ENCODE measurements at places on chromosomes 2 and 18. TPM values are rescaled to one million over a fixed set of nuclear protein-coding genes. Genes with fewer than 3 reads are reported as not detected.

DNA sequence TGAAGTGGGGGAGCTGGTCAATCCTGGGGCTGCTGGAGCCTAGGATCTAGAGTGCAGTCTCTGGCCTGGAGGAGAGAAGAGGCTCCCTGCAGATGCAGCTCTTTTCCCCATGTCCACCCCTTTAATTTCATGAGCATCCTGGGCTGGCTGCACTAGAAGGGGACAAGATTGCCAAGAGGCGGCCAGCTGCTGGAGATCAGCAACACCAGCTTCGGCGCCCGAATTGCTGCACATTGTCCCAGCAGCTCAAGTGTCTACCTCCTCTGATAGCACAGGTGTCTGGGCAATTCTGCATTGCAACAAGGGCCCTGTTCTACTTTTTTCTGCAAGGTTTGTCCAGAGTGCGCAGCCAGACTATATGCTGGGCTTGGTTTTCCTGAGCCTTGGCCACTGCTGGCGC, 125.7 kb downstream of the AGAP1 start:
- no peak for DNase-seq

DNA sequence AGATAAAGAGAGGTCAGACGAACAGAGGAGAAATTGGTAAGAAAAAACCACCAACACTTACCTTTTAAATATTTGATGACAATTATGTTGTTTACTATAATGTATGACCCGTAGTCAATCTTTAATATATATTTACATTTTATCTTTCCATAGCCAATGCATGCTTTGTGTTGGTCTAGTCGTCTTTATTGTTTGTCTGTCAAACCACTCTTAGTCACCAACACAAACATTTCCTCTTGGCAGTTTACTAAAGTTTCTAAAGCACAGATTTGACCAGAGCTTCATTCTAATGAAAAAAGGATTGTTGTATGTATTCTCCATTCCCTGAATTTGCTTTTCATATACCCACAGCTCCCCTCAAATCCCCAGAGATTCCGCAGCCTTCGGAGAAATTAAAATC, 784.7 kb upstream of the PIK3C3 start:
- no peak for DNase-seq

DNA sequence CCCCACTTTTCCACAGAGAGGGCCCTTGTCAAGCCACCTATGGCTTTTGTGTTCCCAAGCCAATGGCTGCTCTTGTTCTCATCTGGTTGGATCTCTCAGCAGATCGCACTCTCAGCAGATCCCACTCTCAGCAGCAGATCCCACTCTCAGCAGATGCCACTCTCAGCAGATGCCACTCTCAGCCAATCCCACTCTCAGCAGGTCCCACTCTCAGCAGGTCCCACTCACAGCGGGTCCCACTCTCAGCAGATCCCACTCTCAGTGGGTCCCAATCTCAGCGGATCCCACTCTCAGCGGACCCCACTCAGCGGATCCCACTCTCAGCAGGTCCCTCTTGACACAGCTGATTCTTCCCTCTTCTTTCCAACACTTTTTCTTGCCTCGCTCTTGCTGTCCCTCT, 59.3 kb upstream of the MGAT4A start:
- DNase-seq, result no peak

DNA sequence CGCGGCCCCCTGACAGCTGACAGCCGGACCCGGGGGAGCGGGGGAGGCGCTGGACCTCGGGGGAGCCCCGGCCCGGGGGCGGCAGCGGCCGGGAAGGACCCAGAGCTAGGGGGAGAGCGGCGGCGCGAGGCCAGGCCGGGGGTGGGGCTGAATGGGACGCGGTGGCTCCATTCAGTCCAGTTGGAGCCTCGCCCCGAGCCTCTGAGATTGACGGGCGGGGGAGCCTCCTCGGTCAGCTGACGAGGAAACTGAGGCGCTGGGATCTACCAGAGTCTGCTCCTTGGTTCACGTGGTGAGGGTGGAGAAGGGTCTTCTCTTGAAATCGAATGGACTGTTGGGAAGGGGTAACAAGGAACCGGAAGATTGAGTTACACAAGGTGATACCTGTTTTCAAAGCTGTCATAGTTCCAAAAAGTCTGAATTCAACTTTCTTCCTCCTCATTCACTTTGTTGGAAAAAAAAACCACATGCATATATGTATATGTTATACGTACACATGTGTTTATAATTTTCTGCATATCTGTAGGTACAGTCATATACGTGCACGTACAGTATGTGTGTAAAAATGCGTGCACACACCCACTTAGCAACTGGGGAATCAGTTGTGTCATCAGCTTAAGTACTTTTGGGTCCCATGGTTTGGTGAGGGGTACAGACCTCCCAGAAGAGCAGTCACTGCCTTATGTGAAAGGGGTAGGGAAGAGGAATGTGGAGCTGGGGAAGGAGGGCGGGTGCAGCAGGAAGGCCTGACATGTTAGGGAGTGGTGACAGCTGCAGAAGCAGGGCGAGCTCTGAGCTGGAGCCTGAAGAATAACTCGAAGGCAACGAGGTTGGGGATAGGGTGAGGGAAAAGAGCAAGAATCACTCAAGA, 628 bp downstream of the PPP1R7 start:
- DNase-seq, result no peak

DNA sequence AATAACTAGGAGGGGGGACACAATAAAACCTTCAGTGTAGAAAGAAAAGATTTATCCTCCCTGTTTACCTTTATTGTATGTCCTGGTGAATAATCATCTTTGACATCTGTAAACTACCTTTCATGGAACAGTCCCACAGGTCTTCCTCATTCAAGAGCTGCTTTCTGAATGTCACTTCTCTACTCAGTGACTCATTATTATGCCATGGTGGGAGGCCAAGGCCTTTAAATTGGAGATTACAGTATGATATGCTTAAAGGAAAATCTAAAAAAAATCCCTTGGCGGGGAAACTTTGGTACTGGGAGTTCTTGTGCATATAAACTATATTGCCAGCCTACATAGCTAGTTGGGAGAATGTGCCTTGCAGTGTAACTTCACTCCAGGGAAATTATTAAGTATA, 713.0 kb downstream of the TDRD15 start:
- DNase-seq, result no peak

GRCh38 chr2:113407446-113408099, 29.9 kb upstream of the ZNG1B start:
- DNase-seq, result peak; percentile 39

GRCh38 chr2:173568054-173568453, 213.4 kb downstream of the CDCA7 start:
- no peak for DNase-seq

GRCh38 chr18:59861963-59862819, 37.6 kb upstream of the PMAIP1 start:
- no peak for DNase-seq

DNA sequence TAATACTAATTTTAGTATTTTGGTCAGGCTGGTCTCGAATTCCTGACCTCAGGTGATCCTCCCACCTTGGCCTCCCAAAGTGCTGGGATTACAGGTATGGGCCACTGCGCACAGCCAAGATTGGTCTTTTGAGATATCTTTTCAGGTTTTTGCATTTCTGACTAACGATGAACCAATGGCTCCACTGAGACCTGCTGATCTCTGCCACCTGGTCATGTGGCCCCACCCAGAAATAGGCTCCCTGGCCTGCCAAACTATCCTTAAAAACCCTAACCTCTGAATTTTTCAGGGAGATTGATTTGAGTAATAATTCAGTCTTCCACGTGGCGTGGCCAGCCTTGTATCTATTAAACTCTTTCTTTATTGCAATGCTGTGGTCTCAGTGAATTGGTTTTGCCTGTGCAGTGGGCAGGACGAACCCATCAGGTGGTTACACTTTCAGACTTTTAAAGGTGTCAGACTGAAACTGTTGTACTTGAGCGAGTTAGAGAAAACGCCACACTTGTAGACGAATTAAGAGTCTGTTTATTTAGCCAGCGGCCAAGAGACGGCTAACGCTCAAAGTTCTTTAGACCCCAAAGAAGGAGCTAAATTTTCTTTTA, 85.8 kb upstream of the MSH6 start:
- no peak for DNase-seq

DNA sequence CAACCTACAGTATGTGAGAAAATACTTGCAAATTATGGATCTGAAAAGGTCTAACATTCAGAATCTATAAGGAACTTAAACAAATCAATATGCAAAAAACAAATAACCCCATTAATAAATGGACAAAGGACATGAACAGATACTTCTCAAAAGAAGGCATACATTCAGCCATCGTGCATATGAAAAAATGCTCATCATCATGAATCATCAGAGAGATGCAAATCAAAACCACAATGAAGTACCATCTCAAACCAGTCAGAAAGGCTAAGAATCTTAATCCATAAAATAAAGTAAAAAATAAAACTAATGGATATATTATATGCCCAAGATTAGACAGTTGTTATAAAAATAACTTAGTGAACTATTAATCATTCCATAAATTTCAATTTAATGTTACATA, 154.0 kb downstream of the CALCRL start:
- no peak for DNase-seq

DNA sequence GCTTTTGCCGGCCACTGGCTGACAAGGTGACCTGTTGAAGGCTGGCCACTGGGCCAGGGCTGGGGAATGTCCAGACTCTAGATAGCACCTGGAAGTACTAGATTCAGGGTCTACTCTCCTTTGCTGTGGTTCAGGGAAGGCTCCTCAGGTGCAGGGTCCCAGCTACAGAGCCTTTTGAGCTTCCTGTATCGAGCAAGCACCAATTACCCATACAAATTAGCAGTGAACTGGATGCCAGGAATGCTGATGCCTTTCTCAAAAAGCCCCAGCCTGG, 213.4 kb downstream of the CYP26B1 start:
- DNase-seq, result no peak

GRCh38 chr2:233807215-233807865, 29.2 kb downstream of the MROH2A start:
- no peak for DNase-seq

DNA sequence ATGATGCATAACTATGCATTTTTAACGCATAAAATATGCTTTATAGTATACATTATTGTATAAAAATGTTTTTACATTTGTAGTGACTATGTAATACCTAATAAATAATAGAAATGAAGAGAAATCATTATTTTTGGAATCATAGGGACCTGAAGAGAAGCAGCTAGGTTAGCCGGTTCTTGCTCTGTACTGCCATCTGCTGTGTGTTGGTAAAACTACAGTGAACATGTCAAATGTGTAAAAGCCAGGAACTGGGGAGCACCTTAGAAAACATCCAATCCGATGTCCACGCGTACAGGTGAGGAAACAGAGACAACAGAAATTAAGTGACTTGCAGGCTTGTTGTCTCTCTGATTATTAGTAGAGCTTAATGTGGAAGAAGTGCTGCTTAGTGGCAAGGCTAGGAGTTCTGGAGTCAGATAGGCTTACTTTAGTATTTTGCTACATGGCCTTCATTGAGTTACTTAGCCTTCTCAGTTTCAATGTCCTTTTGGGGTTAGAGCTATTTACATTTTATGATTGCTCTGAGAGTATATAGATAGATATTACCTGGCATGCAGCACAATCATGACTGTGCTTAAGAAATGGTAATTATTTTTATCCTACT, 386.5 kb downstream of the DLGAP1 start:
- DNase-seq, result peak; percentile 27

GRCh38 chr2:147515213-147515612, 329.6 kb upstream of the ACVR2A start:
- no peak for DNase-seq

- no peak for DNase-seq
Measured at GRCh38 chr2:28547223-28547860, 51.5 kb downstream of the PLB1 start.

- DNase-seq, result no peak
Measured at GRCh38 chr18:74488864-74489263, 7.3 kb upstream of the CNDP2 start.

- DNase-seq, result no peak
Measured at GRCh38 chr2:125456693-125457363, 1199.1 kb upstream of the GYPC start.

GRCh38 chr2:18991177-18992168, 366.9 kb downstream of the OSR1 start:
- peak; percentile 95 for DNase-seq

- no peak for DNase-seq
Measured at GRCh38 chr2:174446531-174446930, 40.3 kb downstream of the GPR155 start.

DNA sequence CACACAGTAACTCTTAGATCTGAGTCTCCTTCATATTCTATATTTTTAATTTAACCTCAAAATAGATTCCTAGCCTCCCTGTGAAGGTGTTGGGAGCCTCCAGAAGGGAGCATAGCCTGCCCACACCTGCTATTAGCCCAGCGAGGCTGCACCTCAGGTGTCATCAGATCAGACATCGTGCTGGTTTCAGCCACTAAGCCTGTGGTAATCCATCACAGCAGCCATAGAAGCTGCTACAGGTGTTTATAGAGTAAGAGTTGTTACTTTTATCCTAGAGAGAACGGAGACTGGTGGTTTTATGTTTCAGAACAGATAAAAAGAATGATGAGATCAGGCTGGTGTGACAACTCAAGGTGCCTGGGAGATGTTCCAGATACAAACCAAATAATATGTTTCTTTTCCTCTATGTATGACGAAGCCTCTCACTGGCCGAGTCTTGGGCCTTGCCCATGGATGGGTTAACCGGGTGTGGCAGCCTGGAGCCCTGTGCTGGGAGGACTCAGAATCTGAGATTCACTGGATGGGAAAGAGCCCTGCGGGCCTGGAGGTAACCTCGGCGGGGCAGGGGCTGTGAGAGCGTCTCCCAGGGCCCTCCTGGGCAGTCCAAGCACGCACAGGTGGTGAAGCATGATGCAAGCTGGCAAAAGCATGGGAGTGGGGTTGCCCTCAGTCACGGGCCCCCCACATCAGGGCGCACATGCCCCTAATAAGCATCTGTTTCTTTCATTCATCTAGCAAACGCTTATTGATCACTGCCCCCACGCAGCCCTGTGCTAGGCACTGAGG, 73.7 kb downstream of the MRPS9 start:
- no peak for DNase-seq

DNA sequence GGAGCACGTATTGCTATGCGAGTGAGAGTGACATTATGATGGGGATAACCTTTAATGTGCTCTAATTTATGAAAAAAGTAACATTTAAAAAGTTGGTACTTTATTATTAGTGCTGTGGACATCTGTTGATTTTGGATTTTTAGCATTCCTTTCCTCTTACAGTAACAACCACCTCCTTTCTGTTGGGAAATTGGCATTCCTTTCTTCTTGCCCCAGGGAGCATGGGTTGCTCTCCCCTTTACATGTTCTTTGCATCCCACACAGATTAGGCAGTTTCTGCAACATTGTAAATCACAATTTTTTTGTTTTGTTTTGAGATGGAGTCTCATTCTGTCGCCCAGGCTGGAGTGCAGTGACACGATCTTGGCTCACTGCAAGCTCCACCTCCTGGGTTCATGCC, 300.2 kb downstream of the LPIN1 start:
- DNase-seq, result no peak

Gene REG3G
- total RNA-seq, result not detected

Gene OR6B2
- total RNA-seq, result not detected

Gene DHRS9
- 0.88 TPM for total RNA-seq

Gene ALKAL2
- total RNA-seq, result 2.0 TPM

Gene WDR75
- total RNA-seq, result 41.1 TPM

Gene GCG
- not detected for total RNA-seq

Gene CCDC74A
- 58.7 TPM for total RNA-seq

Gene GPBAR1
- 0.12 TPM for total RNA-seq

Gene ARHGAP15
- total RNA-seq, result not detected

Gene GALM
- total RNA-seq, result 88.0 TPM

Gene RAD51AP2
- not detected for total RNA-seq

Gene MYO3B
- not detected for total RNA-seq

Data from Caki2 (cell line).